ENCODE measurements at places on chromosomes 1 and 21.

- DNase-seq: no peak
Measured at GRCh38 chr21:41187537-41188025, 19.6 kb downstream of the BACE2 start.

DNA sequence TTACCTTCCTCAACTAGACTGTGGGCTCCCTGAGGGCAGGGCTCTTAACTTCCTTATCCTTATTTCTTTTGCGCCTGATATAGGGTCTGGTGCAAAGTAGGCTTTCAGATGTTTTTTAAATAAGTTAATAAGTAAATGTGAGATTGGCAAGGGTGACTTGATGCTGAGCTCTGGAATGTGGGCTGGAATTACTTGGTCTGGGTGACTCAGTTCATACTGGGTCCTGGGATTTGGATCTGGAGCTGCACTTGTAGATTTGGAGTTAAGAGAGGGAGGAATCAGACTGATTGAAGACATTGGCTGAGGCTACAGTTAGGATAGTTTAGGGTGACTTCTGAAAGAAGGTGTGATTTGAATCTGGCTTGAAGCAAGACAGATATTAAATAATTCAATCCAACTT lies 190.9 kb downstream of the GIPC2 start:
- no peak for DNase-seq

- DNase-seq: no peak
Measured at GRCh38 chr1:91803123-91803522, 82.8 kb downstream of the TGFBR3 start.

DNA sequence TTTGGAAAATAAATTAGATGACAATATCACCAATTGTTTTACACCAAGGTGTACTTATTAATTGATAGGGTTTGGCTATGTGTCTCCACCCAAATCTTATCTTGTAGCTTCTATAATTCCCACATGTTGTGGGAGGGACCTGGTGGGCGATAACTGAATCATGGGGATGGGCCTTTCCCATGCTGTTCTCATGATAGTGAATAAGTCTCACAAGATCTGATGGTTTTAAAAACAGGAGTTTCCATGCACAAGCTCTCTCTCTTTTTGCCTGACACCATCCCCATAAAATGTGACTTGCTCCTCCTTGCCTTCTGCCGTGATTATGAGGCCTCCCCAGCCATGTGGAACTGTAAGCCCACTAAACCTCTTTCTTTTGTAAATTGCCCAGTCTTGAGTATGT lies 131.0 kb upstream of the LMO4 start:
- no peak for DNase-seq

DNA sequence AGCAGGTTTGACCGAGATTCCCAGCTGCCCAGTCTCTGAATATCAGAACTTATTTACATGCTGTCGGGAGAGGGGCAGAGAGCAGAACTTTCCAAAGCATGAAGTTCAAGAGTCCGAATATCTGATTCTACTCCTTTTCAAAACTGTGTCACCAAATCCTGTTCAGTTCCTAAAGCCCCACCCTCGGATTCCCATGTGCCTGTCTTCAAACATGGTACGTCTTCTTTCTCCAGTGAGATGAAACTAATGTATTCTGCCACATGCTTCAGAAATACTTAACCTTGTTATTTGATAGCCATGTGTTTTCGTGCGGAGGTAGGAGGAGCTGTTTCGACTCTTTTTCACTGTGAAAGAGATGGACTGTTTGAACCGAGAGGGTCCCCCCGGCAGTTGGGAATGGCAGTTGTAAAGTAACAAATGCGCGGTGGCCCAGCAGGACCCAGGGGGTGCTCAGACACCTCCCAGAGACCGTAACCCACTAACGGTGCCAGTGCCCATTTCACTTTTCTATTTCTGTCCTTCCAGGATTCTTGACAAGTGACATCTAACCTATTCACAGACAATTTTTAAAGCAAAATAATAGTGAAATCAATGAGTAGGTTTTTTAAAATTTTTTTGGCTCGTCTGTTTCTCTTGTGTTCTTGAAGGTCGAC lies 67.2 kb downstream of the ZBTB18 start:
- DNase-seq: no peak

DNA sequence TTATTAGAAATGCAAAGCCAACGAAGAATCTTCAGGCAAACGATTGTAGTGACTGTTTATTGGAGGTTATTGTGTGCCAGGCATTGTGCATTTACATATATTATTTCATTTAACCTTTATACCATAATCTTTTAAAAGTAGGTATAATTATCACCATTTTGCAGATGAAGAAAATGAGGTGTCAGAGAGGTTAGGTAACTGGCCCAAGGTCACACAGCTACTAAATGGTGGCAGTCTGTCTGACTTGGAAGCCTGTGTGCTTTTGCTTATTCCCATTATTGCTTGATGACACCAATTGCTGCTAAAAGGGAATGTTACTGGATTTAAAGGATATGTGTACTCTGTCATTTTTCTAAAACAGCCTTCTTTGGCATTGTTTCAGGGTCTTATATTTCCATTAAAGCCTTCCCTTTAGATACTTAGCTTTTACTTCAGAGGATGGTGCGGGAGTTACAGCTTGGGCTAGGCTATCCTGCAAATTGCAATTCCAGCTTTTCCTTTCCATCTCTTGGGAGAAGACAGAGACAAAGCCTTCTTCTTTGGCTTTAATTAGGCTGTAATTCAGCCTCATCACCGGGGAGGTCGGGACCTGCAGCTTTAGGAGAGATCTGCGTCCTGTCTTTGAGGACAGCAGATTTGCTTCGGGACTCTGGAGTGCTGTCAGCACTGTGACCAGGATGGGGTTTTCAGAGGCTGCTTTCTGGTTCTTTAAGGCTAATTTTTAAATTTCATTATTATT lies 37.4 kb upstream of the ERRFI1 start:
- DNase-seq: no peak

DNA sequence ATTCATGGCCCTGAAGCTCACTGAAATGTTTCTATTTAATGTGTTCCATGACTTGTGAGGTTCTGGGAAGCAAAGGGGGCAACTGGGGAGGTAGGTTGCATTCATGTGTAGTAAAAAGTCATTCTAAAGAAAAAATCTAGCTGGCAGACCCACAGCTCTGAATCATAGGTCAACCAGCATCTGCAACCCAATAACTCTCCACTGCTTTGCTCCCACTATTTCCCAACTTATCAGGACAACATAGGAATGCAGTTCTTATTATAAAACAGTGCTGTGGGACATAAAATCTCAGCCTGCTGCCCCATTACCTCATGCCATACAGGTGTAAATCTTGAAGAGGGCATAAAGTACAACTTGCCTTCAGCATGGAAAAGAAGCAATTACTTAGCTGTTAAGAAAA lies 576.1 kb upstream of the PTBP2 start:
- DNase-seq: no peak

DNA sequence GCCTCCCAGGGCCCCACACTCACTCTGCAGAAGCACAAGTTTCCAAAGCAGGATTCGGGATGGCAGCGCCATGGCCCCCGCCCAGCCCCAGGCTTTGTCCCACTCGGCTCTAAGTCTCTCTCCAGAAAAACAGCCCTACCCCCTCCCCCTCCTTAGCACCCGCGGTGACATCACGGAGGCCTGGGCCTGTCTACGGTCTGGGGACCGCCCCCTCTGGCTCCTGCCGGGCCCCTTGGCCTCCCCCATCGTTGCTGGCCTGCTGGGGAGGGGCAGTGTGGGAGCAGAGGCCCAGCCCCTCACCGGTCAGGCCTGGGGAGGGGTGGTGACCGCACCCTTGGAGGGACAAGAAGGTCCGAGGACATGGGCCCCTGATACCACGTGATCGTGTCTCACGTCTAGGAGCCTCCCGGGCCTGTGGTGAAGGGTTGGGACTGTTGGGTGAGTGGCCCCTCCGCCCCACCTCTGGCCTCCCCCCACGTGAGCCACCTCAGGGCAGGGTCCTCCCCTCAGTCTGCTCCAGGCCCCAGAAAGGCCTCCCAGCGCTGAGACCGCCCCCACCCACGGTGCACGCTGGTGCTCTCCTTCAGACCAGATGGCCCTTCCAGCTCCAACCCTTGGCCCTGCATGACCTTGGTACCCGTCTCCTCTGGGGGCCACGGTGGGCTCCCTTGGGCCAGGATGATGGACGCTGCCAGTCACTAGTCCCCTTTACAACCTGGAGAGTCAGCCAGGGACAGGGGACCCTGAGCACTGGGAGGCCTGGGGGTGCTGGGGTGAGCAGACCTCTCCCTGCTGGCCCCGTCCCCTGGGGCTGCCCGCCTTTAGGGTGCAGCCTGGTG lies at the start of gene MXRA8:
Gene MXRA8 (minus strand): TSS at position 123 of the 839 bp plus-strand sequence. CDS start 51 bp downstream, at position 72.
- DNase-seq: no peak

- DNase-seq: no peak
Measured at GRCh38 chr1:155219592-155220031, 11.1 kb downstream of the MTX1 start.

DNA sequence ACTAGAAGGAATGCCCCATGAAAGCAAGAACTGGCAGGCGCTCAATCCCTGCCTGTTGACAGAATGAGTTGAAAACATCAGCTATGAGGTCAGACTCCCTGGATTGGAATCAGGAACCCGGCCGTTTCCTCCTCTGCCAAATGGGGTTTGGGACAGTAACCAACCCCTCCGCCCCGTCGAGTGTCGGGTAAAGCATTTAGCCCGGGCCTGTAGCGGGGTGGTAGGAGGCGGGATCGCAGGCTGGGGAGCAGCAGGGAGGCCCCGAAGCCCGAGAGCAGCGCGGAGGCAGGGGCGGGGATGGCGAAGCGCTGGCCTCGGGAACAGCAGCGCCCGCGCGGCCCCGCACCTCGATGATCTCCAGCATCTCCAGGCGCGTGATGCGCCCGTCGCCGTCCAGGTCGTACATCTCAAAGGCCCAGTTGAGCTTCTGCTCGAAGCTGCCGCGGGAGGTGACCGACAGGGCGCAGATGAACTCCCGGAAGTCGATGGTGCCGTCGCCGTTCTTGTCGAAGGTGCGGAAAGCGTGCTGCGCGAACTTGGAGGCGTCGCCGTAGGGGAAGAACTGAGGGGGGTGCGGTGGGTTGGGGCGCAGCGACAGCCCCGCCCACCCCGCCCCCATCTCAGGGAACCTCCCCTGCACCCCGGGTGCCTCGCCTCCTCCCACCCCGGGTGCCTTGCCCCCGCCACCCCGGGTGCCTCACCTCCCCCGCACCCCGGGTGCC lies 7.5 kb downstream of the HPCAL4 start:
- DNase-seq: no peak

DNA sequence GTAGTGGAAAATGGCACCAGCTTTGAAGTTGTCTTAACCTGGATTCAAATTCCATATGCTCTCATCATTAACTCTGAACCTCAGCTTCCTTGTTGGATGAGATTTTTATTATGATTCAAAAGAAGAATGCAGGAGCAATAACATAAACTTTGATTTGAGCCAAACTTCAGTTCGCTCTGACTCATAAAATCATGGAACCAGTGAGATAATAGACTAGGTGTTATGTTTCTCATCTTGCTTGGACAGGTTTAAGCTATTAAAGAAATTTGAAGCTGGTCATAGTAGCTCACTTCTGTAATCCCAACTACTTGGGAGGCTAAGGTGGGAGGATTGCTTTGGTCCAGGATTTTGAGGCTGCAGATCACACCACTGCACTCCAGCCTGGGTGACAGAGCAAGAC lies 172.8 kb downstream of the CLEC20A start:
- no peak for DNase-seq

- no peak for DNase-seq
Measured at GRCh38 chr1:109399326-109399957, 1.7 kb upstream of the SORT1 start.

- no peak for DNase-seq
Measured at GRCh38 chr1:19345391-19345790, 33.3 kb downstream of the SLC66A1 start.

- no peak for DNase-seq
Measured at GRCh38 chr1:228490120-228491078, 3.2 kb downstream of the RNF187 start.

DNA sequence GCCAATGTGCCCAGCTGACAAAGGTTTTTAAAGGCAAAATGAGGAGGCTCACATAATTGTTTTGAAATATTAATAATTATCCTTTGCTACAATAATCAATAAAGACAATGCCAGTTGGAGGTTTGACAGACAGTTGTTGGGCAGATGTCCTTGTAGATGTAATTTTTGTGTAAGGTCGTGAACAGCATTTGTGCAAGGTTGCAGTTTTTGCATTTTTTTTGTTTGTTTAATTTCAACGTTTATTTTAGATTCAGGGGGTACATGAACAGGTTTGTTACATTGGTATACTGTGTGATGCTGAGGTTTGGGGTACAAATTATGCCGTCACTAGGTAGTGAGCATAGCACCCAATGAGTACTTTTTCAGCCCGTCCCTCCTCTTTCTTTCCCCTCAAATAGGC lies 9.3 kb downstream of the MPZ start:
- no peak for DNase-seq

GRCh38 chr21:42631142-42631541 lies 22.3 kb upstream of the PDE9A start:
- no peak for DNase-seq

DNA sequence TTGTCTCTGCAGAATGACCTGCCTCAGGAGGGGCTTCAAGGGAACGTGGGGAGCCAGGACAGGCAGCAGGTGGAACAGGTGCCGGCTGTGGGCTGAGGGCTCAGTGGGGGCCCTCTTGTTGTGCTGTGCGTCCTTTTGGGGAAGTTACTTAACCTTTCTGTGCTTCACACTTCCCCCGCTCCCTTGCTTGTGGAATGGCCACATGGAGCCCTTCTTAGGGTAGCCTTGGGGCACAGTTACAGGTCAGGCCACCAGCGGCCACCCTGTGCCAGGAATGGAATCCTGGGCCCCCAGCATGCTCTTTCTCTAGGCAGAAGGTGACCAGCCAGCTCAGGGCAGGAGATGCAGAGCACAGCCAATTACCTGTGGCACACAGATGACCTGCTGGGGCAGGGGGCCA lies 2.6 kb downstream of the IKBKE start:
- DNase-seq: no peak

GRCh38 chr1:21189906-21190500 lies 13.3 kb upstream of the EIF4G3 start:
- DNase-seq: no peak

DNA sequence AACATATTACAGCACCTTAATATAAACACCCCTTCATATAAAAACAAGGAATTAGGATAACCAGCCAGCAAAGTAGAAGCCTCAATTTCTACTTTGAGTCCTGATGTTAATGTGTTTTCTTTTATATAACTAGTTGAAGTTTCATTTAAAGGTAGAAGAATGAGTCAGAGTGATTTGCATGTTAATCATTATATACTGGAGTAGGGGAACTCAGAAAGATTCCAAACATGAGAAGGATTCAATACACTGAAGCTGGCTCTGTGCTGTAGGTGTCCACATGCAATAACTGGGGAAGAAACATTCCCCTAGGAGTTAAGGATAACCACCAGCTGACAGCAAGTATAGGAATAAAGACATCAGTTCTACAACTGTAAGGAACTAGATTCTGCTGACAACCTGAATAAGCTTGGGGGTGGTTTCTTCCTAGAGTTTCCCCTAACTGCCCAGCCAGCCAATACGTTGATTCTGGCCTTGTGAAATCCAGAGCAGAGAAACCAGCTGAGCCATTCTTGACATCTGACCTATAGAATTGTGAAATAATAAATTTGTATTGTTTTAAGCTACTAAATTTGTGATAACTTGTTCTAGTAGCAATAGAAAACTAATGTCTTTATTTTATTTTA lies 33.4 kb upstream of the RNPC3 start:
- no peak for DNase-seq

Data from activated CD4-positive, CD25-positive, alpha-beta regulatory T cell treated with anti-CD3 and anti-CD28 coated beads, Interleukin-2, amount 50 U/mL, for 16 hours (primary cell).